CD4-positive, CD25-positive, alpha-beta regulatory T cell (primary cell): ENCODE measurements at places on chromosomes 3 and 15. TPM values are rescaled to one million over a fixed set of nuclear protein-coding genes. Genes with fewer than 3 reads are reported as not detected.

DNA sequence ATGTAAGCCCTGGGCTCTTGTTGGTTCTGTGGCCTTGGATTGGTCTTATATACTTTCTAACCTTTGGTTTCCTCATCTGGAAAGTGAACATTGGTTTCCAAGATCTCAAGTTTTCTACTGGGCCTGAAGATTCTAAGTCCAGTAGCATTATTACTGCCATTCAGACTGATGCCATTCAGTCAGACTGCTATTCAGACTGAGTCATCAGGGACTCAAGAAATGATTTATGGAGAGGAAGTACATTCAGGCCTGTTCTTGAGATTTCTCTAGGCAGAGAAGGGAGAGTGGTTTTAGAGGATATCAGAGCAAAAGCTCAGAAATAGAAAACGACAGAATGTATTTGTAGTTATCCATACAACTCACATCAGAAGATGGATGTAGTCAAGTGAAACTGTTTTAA is 557.2 kb downstream of the NR2F2 start:
- no peak overlapping the region for H3K27ac ChIP-seq
- H3K27me3 ChIP-seq, result no peaks in the 10 kb centered on the region
- H3K4me1 ChIP-seq, result no peaks in the 10 kb centered on the region
- no peak for DNase-seq

DNA sequence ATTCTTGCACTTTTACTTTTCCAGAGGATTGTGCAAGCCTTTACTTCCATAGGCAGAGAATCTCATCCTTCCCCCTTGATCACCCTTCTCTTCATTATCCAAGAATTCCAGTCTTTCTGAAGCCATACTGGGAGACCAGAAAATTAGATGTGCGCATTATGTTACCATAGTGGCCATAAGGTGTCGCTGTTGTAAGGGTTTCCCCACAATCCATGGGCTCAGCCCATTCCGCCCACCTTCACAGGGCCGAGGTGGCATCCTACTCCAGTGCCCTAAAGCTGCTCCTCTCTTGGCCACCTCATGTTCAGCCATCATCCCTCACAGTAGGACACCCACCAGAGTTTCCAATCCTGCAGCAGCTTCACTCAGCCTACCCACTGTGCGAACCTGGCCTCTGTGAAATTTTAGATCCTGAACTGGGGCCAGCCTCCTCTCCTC is 35.0 kb downstream of the CTSH start:
- no peaks in the 10 kb centered on the region for H3K27me3 ChIP-seq
- H3K27ac ChIP-seq, result no peak overlapping the region
- no peak overlapping the region for H3K4me3 ChIP-seq

The HRG gene
- not detected for total RNA-seq

The DLL4 gene
- total RNA-seq, result not detected
